ENCODE measurements at places on chromosomes 12 and 14. TPM values are rescaled to one million over a fixed set of nuclear protein-coding genes. Genes with fewer than 3 reads are reported as not detected.

FGD6 gene
- total RNA-seq = 8.5 TPM

CLEC6A gene
- not detected for total RNA-seq

OR8S1 gene
- total RNA-seq = not detected

CCER1 gene
- total RNA-seq = not detected

MYO1A gene
- not detected for total RNA-seq

MYBPC1 gene
- not detected for total RNA-seq

HOXC5 gene
- not detected for total RNA-seq

PLEKHH1 gene
- total RNA-seq = 0.97 TPM

SPIC gene
- not detected for total RNA-seq

ARL1 gene
- 46.6 TPM for total RNA-seq

FGF23 gene
- not detected for total RNA-seq

DNA sequence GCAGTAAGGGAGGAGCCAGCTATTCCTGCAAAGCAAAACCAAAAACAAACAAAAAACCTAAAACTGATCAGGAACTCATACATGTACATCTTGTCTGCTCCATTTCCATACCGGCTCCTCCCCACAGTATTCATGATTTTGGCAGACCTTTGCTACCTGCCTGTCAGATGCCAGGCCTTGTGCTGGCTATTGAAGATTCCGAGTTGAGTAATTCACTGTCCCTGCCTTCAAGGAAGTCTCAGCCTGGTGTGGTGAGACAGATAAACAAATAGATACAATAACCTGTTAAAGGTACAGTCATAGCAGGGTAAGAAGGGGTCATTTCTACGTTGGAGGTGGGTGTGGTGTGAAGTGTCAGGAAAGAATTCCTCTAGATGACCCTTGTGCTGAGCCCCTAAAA lies 42.7 kb downstream of the SUSD6 start:
- DNase-seq = no peak

DNA sequence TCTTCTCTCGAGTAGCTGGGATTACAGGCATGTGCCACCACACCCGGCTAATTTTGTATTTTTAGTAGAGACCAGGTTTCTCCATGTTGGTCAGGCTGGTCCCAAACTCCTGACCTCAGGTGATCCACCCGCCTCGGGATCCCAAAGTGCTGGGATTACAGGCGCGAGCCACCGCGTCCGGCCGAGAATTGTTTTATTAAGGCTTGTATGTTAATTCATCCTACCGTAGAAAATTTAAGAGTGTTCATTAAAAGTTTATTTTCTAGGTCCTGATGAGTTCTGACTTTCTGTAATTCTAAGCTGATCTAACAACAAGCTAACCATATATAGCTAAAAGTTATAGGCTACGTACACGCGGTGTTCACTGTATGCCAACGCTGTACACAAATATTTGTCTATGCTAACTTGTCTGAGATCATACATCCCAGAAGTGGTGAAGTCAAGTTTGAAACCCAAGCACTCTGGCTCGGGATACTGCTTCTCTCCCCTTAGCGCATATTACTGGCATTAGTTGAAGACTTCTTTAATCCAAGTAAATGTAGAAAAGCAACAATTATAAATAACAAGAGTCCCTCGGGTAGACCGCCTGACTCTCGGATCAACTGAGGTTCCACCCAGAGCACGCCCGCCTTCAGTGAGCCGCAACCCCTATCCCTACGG lies 570 bp upstream of the MRPS35 start:
- no peak for DNase-seq

GRCh38 chr12:45585522-45586230 lies 143.8 kb upstream of the ARID2 start:
- DNase-seq = no peak

- DNase-seq = no peak
Observed at GRCh38 chr12:46380022-46380796, 7.6 kb upstream of the SLC38A2 start.

DNA sequence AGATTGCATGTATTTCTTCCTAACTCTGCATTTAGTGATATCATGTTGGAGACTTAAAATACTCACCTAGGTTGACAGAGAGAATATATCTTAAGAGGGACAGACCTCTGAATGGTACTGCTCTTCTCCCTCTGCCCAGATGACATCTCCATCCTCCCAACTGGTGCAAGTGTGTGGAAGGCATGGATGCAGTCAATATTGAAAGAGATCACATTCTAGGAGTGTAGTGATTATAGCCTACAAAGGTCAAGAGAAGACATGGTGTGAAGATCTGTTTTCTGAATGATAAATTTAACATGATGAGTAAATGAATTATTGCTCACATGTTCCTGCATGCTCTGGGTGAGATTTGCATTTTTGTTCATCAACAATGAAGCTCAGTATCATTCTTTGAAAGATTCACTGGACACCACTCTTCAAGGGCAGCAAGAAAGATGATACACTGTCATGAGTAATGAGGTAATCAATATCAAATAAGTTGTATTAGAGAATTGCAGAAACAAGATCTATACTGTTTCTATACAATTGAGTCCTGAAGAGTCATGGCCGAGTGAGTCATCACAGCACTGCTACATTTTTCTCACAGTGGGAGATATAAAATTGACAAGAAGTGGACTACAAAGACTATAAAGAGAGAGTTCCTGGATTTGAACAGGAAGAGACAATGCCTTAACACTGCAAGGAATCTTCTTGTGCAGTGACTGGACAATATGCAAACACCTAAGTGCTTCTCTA lies 183.3 kb upstream of the KRR1 start:
- no peak for DNase-seq

DNA sequence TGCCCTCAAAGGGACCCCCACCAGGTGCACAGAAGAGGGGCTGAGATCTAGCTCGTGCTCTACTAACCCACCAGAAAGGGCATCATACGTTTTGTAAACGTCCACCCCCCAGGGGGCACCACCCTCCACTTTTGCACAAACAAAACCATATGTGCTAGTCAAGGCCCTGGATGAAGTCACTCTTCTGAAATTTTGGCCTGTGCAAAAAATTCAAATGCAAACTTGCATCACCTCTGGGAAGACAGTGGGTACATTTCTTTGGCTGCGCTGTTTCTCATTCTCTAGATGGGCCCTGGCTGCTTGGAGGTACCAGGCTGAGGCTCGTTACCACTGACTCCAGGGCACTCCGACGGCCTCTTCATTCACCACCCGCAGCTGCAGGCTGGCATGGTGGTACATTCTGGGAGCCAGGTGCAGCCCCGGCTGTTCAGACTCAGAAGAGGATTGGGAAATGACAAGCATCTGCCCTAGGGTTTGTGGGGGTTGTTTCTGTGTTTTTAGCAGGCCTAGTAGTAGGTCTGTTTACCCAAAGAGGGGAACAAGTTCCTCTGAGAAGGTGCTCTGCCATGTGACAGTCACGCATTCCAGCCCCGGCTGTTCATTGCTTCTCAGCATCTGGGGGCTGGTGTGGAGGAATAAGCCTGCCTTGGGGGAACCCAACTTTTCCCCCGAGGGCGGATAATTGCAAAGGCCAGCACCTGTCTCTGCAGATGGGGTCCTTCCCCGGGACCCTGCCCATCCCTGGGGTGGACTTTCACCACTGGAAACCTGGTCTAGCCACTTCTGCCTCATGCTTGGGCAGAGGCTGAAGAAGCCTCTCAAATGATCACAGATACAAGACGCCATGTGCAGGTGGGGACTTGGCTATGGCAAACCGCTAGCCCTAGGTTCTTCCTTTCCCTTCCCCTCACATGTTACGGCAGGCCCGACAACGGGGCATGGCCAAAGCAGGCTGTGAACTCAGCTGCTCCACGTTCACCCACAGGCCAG lies 147.6 kb downstream of the DPF3 start:
- no peak for DNase-seq

GRCh38 chr12:69161829-69162228 lies 77.5 kb upstream of the CPSF6 start:
- no peak for DNase-seq

- no peak for DNase-seq
Observed at GRCh38 chr12:43167691-43168090, 384.3 kb downstream of the ADAMTS20 start.

- DNase-seq = no peak
Observed at GRCh38 chr12:130948136-130948535, 5.6 kb upstream of the ADGRD1 start.

- DNase-seq = peak; percentile 52
Observed at GRCh38 chr14:22333422-22334274, 255.4 kb downstream of the DAD1 start.

DNA sequence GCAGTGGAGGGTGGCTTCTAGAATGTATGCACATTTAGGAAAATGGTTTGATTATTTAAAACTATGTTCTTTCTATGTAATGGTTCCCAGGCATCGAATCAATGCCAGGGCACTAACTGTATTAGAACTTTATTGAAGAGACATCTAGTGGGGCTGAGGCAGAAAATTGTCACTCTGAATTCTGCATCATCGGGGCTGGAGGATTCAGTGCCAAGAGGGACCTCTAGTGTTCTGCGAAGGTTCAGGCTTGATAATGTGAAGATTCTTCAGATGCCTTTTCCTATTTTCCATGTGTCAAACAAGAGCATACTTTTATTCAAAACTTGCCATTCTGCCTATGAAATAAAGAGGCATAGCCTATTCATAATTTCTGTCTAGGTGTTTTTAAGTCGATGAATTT lies 146.3 kb downstream of the CAND1 start:
- DNase-seq = peak; percentile 45

GRCh38 chr12:107079172-107080011 lies 14.0 kb downstream of the CRY1 start:
- DNase-seq = peak; percentile 42

DNA sequence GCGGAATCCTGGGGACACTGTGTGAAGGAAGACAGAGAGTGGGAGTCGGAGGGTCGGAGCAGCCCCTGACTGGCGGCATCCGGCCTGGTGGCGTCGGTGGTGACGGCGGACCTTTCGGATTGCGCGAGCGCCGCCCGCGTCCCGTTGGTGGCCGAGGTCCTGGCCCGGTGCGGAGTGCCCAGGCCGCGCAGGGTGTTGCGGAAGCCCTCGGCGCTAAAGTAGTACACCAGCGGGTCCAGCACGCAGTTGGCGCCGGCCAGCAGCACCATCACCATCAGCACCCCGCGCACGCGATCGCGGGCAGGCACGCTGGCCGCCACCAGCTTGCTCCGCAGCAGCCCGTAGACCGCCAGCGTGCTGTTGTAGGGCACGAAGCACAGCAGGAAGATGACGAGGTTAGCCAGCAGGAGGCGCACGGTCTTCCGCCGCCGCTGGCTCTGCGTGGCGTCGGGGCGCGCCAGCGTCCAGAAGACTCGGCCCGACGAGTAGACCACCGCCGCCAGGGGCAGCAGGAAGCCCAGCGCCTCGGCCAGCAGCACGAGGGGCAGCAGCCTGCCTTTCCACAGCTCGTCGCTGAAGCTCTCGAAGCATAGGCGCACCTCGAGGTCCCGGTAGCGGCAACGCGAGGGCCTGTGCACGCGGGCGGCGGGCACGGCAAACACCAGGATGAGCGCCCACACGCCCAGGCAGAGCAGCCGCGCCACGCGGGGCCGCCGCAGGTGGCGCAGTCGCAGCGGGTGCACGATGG lies 13.1 kb upstream of the CHD4 start:
- no peak for DNase-seq

GRCh38 chr12:114185036-114185435 lies 218.9 kb upstream of the RBM19 start:
- DNase-seq = no peak

GRCh38 chr12:114425031-114425626 lies 19.2 kb upstream of the TBX5 start:
- no peak for DNase-seq

- DNase-seq = no peak
Observed at GRCh38 chr12:107545737-107546353, 139.8 kb upstream of the PWP1 start.

DNA sequence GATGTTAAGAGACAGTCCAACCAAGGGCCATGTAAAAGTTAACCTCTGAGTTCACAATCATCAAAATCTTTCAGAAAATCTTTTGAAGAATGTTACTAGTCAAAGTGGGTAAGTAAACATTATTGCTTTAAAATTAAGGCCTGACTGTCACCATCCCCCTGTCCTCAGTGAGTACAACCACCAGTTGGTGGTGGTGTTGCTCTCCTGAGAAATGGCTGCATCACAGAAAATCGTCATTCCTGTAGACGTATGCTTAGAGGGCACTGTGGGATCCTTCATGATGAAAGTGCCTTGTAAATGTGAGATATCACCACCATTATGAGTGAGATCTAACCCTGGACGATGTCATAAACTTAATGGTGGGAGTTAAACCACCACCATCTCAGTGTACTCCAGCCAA lies 451.2 kb downstream of the RPS29 start:
- no peak for DNase-seq

GRCh38 chr12:103399986-103400385 lies 95.8 kb downstream of the C12orf42 start:
- DNase-seq = no peak

- no peak for DNase-seq
Observed at GRCh38 chr14:93987815-93988476, 9.2 kb upstream of the CCDC197 start.

DNA sequence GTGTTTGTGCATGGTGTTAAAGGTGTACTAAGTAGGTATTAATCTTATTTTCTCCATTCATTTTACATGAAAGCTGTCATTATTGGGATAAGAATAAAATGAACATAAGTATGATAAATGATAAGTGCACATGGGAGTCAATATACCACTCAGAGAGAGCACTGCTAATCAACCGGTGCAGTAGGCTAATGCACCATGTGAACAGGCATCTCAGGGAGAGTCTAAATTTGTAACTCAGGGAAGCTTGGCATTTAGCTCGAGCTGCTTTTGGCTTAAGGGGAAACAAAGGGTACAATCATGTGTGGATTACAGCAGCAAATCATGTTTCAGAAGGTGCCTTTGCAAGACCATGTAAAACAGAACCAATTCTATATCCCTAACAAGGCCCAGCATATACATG lies 127.4 kb downstream of the MGST1 start:
- DNase-seq = no peak

DNA sequence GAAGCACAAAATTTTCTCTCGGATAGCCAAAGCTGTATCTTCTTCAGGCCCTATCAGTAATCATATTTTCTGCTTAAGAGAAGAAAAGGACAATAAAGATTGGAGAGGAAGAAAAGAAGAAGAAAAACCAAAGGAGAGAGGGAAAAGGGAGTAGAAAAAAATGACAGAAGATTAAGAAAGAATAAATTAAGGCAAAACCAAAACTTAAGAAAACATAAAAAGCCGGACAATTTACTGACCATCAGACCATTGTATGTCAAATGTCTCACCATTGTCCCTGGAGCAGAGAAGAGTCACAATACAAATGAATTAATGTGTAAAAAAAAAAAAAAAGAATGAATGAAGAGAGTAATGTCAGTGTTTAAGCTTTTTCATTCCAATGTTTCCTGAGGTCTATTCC lies 1274.8 kb downstream of the FSCB start:
- no peak for DNase-seq

DNA sequence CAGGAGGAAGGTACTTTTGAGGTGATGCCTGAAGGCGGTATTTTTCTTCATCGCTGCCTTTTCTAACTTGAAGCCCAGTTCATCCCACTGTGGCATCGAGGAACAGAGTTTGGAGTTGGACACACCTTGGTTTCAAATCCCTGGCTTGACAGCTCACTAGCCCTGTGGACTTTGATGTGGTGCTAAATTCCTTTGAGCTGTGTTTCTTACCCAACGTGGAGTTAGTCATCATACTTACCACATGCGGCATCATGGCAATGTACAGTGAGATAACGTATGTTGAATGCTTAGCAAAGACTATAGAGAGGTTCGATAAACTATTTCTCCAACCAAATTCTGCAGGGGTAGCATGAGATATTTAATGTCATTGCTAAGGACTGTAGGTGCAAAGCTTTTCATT lies 3.4 kb downstream of the PLEKHG3 start:
- peak; percentile 52 for DNase-seq
